ENCODE measurements at places on chromosomes 12 and 14.
A peak's percentile ranks its signal among the peaks of the same experiment; 100 is the strongest.

DNA sequence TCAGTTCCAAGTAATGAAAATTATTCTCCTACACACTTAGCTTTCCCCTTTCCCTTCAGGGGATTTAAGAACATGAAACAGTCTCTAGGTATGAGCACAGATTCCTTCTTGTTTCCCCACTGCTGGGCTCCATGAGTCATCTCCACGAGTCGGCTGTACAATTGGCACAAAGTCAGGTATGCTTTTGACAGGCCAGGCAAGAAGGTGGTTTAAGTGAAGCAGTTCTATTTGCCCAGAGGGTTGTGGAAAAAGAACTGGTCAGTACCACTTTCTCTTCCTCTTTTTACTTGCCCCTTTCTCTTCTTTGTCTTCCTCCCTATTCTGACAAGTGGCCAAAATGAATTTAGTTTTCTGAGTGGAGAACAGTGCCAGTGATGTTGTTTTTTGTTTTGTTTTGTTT lies 16.3 kb downstream of the DYNC1H1 start:
- DNase-seq: no peak

DNA sequence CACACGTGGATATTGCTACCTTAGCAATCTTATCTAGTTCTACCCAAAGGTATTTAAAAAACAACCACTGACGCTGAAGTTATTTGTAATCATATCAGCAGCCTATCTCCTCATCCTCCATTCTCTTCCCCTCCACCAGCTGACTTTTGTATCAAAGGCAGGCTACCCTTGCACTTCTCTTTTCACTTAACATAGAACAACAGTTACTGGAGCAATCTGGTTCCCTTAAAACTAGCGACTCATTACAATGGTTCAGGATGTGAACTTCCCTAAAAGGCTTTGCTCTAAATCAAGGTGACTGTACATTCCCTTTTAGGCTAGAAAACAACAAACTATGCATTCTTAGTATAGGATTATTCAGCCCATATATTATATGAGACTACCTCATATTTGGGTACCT lies 404.7 kb downstream of the APAF1 start:
- DNase-seq: no peak

DNA sequence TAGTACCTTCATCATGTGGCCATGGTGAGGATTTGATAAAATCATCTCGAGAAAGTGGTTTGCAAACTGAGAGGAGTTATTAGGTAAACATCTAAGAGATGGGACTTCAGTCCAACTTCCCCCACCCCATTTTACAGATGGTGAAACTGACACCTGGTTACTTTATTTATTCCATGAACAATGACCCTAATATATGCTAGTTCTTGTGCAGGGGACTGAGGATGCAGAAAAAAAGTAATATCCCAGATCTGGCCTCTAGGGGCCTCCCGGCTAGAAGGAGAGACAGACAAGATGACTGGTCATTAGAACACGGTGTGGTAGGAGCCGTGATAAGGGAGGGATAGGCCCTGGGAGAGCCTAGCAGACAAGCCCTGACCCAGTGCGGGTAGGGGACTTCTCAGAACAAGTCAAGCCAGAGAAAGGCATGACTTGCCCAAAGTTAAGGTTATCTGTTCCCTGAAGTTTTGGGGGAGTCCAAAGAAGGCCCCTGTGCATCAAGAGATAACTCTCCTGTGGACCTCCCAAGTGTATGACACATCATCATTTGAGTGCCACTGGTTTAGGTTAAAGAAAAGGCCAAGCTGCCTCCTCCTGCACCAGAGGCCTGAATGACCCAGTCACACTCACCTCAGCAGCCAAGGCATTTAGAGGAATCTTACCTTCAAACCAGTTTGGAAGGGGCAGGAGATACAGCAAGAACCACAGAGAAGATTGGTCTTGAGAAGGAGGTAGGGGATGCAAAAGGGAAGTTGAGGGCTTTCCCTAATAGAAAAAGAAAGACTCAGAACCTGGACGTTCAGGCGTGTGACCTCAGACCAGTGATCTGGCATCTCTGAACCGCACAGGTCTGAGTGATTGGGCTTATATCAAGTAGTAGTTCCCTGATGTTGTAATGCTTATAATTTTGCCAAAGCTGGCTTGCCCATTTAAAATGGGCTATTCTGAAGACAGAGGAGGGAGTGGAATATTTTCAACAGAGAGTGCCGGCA lies 1.6 kb downstream of the CMKLR1 start:
- no peak for DNase-seq

DNA sequence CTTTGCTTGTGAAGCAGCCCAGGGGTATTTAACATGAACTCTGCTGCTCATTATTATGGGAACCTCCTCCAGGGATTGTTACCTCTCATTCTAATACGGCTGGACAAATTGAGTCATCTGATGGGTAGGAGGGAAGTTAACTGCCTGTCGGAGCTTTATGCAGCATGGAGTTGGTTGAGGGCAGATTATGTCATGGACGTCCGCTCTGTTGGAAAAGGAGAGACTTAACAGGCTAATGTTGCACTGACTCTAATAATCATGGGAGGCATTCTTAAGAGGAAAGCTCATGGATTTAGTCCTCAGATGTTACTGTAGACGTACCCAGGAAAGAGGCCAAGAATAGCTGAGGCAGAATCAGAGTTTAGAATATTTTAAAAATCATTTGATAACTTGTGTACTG lies 9.9 kb downstream of the POP5 start:
- DNase-seq: no peak

GRCh38 chr14:31277085-31277484 lies 69.5 kb upstream of the HECTD1 start:
- DNase-seq: no peak

GRCh38 chr14:74368441-74368840 lies 20.2 kb downstream of the VRTN start:
- DNase-seq: no peak

DNA sequence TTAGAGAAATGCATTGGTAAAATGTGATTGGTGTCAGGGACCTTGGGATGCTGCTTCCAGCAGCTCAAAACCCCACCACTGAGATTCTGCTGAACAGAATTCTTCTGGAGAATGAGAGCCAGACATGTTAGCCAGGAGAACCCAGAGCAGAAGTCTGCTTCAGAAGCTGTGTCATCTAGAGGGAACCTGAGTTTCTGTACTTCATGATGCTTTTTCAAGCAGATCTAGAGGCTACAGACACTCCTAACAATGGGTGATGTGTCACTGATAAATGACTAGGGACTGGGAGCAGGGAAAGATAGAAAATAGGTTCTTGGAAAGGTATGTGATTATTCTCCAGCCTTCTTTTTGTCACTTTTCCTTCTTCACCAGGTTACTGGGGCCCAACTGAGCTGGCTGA lies 41.6 kb downstream of the KANSL2 start:
- DNase-seq: no peak

GRCh38 chr12:81499809-81500208 lies 259.3 kb downstream of the PPFIA2 start:
- no peak for DNase-seq

- DNase-seq: no peak
Measured at GRCh38 chr12:1773937-1774655, 46.3 kb upstream of the LRTM2 start.

GRCh38 chr14:92728759-92729364 lies 19.6 kb downstream of the LGMN start:
- no peak for DNase-seq

DNA sequence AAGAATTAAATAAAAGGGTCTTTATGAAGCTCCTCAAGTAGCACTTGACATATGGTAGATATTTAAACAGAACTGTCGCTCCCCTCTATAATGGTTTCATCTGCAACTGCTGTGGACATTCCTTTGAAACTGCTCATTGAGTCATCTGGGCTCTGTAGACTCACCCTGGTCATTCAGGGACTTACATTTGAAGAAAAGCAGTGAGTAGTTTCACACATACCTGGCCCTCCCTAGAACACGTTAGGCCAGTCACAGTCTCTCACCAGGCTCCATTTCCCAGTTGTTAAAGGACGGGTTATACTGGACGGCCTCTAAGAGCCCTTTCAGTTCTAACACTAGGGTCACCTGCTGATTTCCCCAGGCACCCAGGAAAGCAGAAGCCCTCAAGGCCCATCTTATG lies 217.0 kb downstream of the BCL11B start:
- DNase-seq: no peak

DNA sequence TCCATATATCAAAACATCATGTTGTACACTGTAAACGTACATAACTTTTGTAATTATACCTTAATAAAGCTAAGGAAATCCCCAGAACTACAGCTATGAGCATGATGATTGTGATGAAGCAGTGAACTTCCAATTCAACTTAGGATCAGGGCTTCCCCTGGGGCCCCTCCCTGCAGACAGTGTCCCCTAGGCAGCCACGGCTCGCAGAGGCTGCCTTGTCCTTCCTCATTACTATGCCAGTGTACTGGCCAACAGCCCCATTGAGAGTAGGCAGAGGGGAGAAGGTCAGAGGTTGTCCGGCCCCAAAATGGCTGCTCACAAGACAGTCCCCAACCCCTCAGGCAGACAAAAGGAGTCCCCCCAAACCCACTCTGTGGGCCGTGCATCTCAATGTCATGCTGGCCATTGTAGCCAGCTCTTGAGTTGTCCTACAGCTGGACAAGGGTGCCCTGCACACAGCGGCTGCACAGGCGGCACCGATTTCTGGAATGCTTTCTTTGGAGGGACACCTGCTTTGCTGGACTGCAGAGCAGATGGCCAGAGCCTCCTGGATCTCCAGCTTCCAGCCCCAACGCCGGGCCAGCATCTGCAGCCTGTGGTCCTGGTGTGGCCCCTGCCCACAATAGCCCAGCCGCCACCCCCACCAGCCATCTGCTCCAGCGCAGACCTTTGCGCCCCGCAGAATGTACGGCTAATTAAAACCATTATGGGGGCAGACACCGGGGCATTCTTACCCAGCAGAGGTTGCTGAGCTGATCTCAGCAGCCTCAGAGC lies 46.1 kb downstream of the NIN start:
- DNase-seq: no peak

GRCh38 chr12:113231235-113232088 lies 10.2 kb downstream of the TPCN1 start:
- DNase-seq: no peak

- DNase-seq: no peak
Measured at GRCh38 chr12:105764216-105764835, 374.4 kb downstream of the NUAK1 start.

- no peak for DNase-seq
Measured at GRCh38 chr14:61280526-61281185, 482 bp downstream of the TMEM30B start.

DNA sequence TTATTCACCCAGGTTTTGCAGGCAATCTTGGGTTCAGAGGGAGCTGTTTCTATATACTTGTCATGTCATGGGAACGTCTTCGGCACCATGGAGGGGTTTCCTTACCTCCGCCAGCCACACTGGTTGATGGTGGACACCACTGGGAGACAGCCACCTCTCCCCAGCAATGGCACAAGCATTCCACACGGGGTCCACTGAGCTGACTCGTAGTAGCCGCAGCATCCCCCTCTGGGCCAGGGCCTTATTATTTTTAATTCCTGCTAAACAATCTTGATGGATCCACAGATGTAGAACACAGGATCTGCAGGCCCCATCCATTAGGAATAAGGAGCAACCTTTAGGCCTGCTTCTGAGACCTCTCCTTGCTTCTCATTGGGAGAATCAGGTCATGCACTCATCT lies 132.9 kb downstream of the DICER1 start:
- DNase-seq: no peak

- DNase-seq: no peak
Measured at GRCh38 chr12:69894800-69895383, 69.9 kb downstream of the MYRFL start.

GRCh38 chr14:33679461-33680225 lies 271.2 kb downstream of the EGLN3 start:
- no peak for DNase-seq

- no peak for DNase-seq
Measured at GRCh38 chr12:124171231-124171979, 123.5 kb upstream of the RFLNA start.

- DNase-seq: no peak
Measured at GRCh38 chr12:76216585-76217472, 131.4 kb downstream of the BBS10 start.

DNA sequence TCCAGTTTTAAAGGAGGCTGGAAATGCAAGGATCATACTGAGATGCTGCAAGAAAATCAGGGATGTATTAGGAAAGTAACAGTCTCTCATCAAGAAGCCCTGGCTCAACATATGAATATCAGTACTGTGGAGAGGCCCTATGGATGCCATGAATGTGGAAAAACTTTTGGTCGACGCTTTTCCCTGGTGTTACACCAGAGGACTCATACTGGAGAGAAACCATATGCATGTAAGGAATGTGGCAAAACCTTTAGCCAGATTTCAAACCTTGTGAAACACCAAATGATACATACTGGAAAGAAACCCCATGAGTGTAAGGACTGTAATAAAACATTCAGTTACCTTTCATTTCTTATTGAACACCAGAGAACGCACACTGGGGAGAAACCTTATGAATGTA lies 24.5 kb downstream of the ZNF891 start:
- DNase-seq: no peak

DNA sequence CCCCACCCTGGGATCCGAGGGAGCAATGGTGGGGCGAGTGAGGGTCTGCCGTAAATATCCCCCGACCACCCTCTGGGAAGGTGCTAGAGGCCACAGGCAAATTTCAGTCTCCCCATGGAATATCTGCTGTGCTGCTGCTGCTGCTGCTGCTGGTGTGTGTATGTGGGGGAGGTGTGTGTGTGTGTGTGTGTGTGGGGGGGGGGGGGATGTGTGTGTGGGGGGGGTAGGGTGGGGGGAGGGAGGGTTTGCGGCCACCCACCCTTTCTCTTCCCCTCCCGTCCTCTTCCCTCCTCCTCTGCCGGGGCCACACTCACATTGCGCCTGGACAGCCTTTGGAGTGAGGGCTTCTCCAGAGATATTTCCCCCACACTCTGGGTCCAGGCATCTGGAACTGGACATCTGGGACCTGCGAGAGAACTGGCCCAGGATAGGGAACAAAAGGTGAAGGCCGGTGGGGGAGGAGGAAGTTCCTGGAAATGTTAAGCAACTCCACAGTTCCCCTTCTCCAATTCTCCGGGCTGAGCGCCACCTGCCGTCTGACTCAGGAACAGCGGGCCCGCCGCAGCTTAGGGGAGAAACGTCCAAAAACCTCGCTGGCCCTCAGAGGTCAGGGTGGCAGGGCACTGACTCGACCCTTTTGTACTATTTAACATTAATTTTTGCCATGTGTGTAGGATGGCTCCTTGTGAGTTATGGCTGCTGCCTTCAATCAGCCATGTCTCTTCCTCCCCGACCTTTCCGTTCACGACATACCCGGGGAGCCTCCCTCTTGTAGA lies at the start of gene C1RL:
Gene C1RL (minus strand): TSS at position 419 of the 776 bp plus-strand sequence. CDS start 34 bp downstream, at position 385.
- DNase-seq: peak; percentile 38

- no peak for DNase-seq
Measured at GRCh38 chr14:71267007-71267513, 359.8 kb downstream of the PCNX1 start.

DNA sequence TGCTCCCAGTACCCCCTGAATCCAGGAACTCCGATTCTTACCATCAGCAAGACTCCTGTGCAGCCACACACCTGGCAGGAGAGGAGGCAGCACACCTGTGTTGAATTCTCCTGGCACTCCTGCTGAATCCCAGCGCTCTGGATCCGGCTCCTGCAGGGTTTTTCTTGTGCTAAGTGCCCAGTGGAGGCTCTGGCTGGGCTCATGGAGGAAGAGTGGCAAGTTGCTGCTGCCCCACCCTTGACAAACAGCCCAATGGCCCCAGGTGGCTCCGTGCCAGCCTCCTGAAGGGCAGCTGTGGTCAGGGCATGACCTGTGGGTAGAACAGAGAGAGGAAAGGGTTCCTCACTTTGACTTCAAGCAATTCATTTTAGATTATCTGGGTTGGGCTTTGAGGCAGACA lies 20.0 kb downstream of the CRACR2A start:
- no peak for DNase-seq

- DNase-seq: no peak
Measured at GRCh38 chr14:91100102-91100501, 13.8 kb upstream of the DGLUCY start.
